Cortex of kidney (tissue), 1 donor: ENCODE measurements at places on chromosomes 7 and 10.

- no peak for DNase-seq
Measured at GRCh38 chr7:7249814-7250213, 67.5 kb downstream of the C1GALT1 start.

DNA sequence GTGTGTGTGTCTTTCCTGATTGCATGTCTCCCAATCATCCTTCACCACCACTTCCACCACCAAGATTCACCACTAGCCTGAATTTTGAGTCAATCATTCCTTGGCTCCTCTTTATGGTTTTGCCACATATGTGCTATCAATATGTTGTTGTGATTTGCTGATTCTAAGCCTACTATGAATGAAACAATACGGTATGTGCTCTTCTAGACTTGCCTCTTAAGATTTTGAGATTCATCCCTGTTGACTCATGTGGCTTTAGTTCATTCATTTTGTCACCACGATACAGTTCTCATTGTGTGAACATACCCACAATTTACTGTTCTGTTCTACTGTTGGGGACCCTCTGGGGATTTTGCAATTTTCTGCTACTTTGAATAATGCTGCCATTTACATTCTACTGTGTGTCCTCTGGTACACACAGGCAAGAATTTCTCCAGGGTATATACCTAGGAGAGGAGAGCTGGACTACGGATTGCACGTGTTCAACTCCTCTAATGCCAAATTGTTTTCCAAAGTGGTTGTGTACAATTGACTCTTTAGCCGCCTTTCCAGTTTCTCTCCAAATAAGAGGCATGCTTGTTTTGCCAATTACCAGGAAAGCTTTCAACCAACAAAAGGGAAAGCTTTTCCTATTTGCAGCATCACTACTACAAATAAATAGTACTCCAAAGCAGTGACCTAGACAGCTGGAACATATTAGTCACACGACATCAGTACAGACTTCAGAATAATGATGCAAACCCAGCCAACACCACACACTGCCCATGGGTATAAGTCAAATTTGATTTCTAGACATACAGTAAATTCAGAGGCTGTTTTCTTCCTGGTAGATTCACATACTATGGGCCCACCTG, 30.0 kb downstream of the SGMS1 start:
- DNase-seq: no peak

DNA sequence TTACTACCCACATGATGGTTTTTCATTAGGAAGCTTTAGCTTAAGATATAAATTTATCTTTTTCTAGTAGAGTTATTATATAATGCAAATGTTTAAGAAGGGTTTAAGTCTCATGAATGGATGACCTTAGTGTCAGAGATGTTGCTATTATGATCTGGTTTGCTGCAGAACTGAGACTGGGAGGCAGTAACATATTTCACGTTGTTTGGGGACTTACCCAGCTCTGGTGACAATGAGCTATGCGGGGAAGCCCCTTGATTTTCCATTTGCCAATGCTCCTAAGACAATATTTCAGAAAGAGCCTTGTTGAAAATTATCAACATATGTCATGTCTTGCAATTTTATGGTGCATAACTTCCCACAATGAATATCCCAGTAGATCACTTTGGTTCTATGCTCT, 754.6 kb downstream of the REEP3 start:
- DNase-seq: no peak

DNA sequence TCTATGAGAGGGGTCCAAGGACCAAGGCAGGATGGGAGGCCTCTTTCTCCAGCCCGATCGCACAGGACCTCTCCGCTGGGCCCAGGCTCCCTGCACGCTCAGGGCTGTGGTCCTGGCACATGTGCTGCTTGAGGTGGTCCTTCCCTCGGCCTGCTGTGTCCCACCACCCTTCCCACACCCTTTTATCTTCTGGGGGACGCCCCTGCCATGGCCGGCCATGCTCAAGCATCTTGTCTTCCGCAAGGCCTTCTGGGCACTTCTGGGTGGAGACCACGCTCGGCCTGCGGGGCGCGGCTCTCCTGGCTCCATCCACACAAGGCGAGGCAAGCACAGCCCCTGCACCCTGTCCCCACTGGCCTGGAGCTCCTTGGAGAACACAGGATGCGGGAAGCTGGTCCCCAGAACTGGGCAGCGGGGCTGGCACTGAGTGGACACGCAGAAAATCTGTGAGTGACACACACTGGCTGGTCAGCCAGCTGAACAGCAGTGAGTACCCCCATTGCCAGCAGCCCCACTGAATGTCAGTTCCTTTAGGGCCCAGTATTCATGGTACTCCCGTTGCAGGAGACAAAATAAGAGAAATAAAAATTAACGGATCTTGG, 115.9 kb downstream of the TCERG1L start:
- DNase-seq: no peak

DNA sequence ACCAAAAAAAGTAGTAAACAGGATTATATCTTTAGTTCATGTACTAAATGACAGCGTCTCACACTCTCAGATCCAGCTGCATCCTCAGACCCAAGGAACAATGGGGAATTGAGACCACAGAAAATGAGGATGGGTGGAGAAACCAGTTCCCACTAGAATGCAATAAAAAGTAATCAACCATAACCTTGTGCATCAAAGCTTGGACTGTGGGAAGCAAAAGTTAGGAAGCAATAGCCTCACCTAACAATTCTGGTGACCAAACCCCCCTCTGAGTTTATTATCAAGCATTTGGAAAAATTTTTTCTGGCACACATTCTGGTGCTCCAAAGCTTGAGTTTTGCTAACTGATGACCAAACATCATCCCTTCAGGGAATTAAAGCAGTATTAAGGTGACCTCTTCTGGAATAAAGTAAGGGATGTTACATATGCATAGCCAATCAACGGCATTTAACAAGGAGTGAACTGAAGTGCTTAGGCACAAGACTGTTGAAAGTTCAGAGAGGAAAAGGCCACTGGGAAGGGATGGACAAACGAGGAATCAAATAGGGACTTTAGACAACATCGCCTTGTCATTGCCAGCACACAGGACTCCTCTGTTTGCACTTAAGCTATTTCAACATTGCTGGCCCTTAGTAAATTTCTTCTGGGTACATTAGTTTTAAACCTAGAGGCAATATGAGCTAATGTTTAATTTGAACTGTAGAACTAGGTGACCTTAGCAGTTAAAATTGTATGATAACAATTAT, 1.2 kb upstream of the MAT1A start:
- no peak for DNase-seq

DNA sequence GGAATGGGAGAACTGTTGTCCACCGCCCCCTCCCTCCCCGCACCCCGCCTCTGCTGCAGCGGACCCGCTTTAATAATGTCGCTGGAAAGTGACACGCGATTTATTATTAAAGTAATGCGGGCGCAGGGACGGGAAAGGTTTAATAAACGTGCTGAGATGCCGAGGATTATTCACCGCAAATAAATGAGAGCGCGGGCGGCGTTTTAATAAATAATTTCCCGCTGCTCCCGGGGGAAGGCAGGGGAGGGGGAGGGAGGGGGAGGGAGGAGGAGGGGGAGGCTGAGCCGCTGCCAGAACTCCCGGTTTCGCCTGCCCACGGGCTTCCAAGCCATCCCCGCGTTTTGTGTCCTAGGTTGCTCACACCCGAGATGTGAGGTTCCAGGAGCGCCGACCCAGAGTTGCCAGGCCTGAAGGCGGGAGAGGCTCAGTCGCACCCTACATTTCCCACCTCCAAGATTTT, 5.1 kb downstream of the KAZALD1 start:
- DNase-seq: no peak

DNA sequence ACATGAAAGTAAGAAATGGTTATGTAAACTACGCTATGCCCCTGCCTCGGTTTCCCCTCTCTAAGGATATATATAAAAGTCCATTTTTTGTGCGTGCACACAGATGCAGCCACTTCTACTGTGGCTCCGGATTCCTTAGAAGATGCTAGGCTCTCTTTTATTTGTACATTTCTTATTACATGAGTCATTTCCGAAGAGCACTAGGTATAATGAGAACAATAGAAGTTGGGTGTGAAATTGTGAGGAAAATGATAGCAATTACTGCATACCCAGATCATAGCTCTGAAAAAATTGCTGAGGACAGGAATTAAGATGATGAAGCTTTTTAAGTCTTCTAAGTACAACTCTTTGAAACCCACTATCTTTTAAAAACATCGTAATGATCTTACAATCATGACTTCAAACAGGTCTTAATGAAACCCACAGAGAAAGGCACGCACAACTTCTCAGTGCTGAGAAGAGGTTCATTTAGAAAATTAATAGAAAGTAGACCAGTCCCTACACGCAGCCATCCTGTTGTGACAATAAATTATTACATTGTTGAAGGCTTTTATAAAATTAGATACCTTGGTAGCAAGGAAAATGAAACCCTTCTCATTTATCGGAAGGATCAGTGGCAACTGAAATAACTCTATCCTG, 96.2 kb upstream of the FGFR2 start:
- no peak for DNase-seq

DNA sequence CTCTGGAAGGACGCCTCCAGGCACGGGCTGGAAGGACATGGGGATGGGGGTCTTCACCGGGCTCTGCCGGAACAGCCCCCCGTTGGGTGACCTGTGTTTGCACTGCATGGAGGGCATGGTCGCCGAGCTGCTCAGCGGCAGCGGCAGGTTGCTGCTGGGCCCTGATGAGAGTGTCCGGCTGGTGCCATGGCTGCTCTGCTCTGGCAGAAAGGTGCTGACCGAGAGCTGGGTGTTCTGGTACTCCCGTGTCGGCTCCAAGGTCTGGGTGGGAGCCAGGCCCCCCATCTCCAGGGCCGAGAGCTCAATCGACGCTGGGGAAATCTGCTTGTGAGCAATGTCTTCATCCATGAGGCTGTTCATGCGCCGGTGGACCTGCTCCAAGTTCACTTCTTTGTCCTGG, 764.3 kb downstream of the GRID1 start:
- DNase-seq: no peak

DNA sequence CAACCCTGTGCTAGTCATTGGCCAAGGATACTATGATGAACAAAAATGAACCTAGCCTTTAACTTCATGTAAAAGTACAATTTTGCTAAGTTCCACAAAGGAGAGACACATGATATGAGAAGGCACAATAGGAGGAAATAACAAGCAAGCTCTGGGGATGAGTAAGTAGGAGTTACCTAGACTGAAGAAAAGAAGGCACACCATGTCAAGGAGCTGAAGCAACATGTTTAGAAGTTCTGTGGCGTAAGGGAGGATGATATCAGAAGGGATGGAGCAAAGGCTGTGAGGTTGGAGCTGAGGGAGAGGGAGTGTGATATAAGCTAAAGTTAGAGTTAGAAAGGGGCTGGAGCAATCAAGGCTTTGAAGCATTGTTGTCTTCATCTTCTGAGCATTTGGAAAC, 25.6 kb downstream of the KIFBP start:
- DNase-seq: no peak

DNA sequence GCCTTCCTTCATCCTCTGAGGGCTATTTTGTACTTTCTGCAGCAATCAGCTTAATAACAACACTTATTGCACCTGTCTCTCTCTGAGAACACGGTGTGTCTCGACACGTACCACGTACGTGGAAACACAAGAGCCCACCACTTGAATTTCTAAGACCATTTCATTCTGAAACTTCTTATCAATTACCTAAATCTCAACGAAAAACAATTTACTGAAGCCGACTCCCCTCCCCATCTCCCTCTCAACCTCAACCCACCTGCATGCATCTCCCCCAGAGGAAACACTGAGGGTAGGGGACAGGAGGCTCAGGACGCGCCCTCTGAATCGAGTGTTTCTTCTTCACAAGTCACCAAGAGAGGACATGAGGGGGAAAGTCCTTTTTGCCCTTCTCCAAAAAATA, 278.6 kb downstream of the USP6NL start:
- no peak for DNase-seq

- DNase-seq: no peak
Measured at GRCh38 chr7:80945976-80946375, 27.1 kb upstream of the SEMA3C start.

DNA sequence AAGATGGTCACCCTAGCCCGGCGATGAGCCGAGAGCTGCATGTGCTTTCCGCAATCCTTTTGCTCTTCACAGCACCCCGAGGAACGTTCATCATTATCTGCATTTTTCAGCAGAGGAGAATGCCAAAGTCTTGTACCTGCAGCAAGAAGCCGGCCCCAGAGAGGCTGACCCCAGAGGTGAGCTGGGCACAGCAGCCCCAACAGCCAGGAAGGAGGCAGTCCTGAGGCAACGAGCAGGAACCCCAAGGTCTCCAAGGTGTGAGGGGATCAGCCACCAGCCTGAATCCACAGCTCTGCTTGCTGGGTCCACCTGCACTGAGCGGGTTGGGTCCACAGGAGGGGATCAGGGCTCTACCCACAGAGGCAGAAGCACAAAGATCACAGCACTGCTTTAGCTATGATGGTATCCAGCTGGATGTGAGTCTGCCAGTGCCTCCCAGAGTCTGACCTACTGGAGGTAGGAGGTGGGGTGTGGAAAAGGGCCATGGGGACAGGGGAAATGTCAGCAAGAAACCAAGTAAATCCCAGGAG, 16.8 kb upstream of the GDF10 start:
- DNase-seq: no peak

DNA sequence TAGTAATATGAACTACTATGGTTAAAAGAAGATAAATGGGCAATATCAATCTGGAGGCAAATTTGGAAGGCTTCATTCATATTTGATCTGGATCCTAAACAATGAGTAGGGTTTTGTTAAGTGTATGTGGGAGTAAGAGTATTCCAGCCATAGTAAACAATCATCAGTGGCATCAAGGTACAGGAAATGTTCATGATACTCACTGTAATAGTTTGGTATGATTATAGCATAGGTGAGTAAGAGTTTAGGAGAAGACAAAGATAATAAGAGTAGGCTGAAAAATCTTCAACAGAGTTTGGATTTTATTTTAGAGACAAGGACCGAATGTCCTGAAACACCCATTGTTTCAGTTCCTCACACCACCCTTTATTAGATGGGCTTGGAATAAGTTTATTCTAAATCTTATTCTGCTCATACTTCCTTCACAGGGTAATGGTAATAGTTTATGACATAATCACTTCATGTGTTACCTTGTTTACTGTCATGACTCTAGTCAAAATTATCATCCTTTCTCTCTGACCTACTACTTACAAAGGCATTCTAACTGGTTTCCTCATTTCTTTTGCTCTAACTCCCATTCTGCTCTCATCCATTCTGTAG, 38.9 kb downstream of the BRAF start:
- no peak for DNase-seq

- DNase-seq: no peak
Measured at GRCh38 chr7:134845461-134845860, 66.0 kb downstream of the CALD1 start.

GRCh38 chr10:24115403-24115802, 93.5 kb upstream of the KIAA1217 start:
- no peak for DNase-seq

GRCh38 chr7:132437730-132438129, 138.5 kb downstream of the PLXNA4 start:
- no peak for DNase-seq

- no peak for DNase-seq
Measured at GRCh38 chr7:145471883-145472282, 636.0 kb upstream of the TPK1 start.
